Diencephalon (tissue), 1 donor: ENCODE measurements at places on chromosomes 2 and 18. TPM values are rescaled to one million over a fixed set of nuclear protein-coding genes. Genes with fewer than 3 reads are reported as not detected.

The ST3GAL5 gene
- 76.1 TPM for total RNA-seq

The ERFE gene
- total RNA-seq, result 1.2 TPM

The LCT gene
- total RNA-seq, result not detected

The ME2 gene
- 109 TPM for total RNA-seq

The CCDC68 gene
- 4.4 TPM for total RNA-seq

The SPC25 gene
- total RNA-seq, result 9.2 TPM

The GALNT13 gene
- total RNA-seq, result 37.8 TPM

The TEKT4 gene
- total RNA-seq, result 2.5 TPM

The TOGARAM2 gene
- 2.3 TPM for total RNA-seq

The PRKAG3 gene
- total RNA-seq, result not detected

The CD302 gene
- 6.7 TPM for total RNA-seq
